ENCODE measurements at places on chromosomes 1 and 21.

DNA sequence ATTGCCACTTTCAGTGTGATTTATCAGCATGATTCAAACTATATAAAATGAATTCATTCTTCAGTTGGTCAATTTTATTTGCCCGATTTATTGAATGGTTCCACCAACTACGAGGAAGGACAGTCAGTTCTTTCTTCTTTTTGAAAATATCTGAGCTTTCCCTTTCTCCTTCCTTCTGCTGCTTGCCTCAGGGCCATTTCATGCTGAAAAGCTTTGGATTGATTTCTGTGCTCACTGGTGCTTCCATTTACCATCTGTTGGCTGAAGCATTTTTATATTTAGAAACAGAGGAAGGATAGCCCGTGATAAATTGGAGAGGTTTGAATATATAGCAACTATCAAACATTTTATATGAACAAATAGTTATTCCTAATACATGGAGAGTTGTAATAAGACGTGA lies 68.9 kb upstream of the ADAMTS5 start:
- no peak for DNase-seq

DNA sequence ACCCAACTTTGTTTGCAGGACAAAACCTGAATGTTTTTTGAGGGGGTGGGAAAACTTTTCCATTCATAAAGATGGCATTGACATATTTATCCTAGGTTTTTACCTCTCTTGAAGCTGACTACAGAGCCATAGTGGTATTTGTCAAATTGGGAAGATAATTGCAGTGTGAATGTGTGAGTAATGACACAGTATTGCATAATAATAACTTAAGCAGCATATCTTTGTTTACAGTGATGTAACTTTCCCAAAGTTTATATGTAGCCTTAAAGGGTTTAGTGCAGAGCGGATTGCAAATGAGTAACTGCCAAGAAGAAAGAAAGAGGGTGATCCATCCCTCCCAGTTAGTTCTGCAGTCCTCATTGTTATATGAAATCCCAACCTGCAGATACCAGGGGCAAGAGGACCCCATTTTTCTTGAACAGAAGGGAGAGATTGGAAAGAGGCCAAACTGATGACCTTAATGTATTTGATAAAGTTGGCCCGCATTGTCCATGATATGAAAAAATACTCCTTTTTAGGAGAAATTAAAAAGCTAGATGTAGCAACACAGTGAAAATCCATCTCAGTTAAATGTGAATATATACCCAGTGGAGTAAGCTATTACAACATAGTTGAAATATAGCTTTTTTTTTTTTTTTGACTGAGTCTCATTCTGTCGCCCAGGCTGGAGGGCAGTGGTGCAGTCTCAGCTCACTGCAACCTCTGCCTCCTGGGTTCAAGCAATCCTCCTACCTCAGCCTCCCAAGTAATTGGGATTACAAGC lies 23.7 kb upstream of the NFIA start:
- peak; percentile 63 for DNase-seq

DNA sequence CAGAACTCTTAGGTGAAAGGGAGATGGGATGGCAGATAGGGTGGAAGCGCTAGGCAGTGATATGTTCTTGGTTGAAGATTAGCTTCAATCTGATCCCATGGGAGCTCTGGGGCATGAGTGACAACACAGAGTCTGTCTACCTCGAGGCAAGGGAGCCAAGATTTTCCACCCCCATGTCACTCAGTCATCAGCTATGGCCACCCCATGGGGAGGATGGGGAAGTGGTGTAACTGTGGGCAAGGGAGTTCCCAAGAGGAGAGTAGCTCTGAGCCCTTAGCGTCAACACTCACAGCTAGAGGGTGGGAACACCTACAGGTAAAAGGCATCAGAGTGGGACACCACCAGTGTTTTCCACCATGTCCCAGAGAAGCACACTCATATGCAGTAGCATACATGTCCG lies 30.3 kb upstream of the C1QA start:
- no peak for DNase-seq

- DNase-seq: no peak
These were observed 149.3 kb downstream of the PCBP3 start for GRCh38 chr21:45792682-45793383.

DNA sequence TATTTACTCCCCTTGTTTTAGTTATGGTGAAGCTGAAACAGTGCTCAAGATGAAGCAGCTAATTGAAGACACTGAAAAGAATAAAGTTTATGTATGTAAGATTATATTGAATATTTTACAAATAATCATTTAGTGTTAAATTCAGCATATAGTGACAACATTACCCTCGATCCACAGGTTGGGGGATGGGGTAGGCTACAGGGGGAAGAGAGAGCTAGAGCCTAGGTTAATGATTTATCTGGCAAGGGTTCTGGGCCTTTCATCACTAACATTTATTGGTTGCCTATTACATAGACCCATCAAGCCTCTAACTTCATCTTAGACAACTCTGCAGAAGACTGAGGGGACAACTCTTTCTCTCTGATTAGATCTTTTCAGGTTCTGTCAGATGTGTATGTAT lies 21.3 kb downstream of the ZCCHC17 start:
- no peak for DNase-seq

DNA sequence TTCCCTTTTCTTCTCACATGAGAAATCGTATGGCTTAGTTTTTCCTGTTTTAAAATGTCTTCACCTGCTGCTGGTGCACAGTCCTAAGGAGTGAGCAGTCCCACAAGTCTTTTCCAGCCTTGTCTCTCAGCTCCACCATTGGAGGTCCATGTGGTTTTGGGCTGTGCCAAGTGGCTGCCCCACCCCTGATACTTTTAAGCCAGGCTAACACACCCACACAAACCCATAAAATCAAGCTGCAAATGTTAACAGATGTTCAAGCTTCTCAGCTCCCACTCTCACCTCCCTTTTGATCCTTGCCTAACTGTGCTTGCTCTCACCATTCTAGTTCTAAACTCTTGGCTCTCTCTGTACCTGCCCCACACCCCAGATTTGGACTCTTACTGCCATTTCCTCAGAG lies 74.5 kb upstream of the COL24A1 start:
- DNase-seq: no peak

DNA sequence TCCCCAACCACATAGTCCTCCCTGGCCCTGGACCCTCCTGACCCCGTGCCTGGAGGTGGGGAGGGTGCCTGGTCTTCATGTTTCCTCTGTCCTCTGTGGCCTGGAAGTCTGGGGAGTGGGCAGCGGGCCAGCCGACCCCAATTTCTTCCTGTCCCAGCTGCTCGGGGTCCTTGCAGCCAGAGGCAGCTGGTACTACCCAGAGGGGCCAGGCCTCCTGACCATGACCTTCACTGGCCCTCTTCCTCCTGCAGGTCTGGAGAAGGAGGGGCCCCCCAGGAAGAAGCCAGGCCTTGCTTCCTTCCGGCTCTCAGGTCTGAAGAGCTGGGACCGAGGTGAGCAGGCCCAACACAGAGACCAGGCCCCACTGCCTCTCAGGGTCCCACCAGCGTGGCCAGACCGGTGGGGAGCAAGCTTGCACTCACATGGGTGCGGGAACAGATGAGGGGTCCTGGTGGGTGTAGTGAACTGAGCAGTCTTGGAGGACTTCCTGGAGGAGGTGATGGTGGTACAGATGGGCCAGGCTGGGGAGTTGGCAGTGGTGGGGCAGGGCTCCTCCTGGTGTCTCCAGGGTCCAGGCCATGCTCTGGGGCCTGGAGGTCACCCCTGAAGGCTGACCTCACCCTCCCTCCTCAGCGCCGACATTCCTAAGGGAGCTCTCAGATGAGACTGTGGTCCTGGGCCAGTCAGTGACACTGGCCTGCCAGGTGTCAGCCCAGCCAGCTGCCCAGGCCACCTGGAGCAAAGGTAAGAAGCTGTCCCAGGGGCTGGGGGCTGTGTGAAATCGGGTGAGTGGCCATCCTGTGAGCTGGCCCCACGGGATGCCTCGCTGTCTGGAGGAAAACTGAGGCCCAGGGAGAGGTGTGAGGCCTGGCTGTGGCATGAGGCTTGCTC lies 32.7 kb downstream of the TRIM11 start:
- DNase-seq: no peak

DNA sequence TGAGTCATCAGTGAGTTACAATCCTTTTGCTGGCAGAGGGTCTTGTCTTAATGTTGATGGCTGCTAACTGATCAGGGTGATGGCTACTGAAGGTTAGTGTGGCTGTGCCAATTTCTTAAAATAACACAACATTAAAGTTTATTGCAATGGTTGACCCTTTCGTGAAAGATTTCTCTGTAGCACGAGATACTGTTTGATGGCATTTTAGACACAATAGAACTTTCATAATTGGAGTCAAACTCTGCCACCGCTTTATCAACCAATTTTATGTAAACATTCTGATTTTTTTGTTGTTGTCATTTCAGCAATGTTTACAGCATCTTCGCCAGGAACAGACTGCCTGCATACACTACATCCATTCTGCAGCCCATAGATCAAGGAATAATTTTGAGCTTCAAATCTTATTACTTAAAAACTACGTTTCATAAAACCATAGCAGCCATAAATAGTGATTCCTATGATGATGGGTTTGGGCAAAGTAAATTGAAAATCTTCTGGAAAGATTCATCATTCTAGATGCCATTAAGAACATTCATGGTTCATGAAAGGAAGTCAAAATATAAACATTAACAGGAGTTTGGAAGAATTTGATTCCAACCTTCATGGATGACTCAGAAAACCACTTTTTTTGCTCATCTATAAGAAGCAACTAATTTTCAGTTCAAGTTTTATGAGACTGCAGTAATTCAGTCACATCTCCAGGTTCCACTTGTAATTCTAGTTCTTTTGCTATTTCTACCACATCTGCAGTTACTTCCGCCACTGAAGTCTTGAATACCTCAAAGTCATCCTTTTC lies 85.9 kb downstream of the TYW3 start:
- peak; percentile 76 for DNase-seq

DNA sequence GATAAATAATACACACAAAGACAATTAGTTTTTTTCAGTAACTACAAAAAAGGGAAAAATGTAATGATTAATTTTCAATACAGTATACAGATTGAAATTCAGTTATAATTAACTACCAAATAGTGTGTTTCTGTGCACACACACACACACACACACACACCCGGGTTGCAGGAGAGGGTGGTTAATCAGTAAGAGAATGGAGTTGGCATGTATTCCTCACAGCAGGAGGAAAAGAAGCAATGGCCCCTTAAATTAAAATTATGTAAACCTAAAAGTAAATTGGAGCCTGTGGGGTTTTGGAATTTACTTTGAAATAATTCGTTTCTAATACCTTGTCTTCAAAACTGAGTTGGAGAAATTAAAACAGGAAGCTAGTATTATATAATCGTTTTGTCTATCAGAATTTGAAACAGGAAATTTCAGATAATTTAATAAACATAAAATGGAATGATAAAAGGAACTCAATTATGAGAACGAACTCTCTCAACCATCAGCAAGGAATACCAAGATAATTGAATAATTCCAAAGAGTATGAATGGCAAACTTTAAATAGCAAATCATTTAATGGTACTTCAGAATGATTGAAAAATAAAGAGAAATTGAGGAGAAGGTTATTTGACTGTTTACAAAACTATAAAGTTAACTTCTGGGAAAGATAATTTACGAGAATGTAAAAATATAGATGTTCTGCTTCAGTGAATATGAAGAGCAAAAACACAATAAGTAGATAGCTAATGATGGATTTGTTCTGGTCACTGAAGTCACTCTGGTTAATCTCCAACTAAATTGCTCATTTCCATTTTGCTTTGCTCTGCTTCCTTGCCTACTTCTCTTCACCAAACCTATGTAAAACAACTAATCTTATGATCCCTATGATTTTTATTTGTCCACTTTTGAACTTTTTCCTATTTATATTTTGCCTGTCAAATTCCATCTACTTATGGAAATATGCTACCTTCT lies 547.9 kb upstream of the ZP4 start:
- DNase-seq: no peak

- no peak for DNase-seq
These were observed 116.6 kb downstream of the SETD4 start for GRCh38 chr21:35943752-35944151.

DNA sequence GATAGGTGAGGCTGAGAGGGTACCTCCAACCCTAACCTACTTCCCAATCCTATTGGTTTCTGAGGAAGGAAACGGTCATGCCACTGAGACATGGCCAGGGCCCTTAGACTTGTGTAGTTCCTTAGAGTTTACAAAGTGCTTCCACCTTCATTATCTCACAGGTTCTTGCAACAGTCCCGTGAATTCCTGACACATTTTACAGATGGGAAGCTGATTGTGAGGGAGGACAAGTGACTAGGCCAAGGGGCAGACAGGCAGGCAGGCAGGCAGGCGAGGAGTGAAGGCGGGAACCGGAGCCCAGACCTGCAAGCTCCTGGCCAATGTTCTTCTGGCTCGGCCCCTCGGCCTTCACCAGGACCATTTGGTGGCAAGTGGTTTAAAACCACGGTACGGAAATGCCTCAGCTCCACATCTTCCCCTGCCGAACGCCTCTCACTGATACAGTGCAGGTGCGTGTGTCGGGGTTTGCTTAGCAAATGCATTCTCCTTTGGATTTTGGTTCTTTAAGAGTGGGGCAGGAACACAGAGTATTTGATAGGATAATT lies 45.1 kb downstream of the ZBTB18 start:
- DNase-seq: no peak

- DNase-seq: no peak
These were observed 39.9 kb upstream of the RGL1 start for GRCh38 chr1:183764981-183765380.

DNA sequence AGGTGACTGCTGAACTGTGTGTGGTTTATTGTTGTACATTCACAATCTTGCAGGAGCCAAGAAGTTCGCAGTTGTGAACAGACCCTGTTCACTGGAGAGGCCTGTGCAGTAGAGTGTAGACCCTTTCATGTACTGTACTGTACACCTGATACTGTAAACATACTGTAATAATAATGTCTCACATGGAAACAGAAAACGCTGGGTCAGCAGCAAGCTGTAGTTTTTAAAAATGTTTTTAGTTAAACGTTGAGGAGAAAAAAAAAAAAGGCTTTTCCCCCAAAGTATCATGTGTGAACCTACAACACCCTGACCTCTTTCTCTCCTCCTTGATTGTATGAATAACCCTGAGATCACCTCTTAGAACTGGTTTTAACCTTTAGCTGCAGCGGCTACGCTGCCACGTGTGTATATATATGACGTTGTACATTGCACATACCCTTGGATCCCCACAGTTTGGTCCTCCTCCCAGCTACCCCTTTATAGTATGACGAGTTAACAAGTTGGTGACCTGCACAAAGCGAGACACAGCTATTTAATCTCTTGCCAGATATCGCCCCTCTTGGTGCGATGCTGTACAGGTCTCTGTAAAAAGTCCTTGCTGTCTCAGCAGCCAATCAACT lies 6.4 kb upstream of the PIGV start:
- DNase-seq: no peak

DNA sequence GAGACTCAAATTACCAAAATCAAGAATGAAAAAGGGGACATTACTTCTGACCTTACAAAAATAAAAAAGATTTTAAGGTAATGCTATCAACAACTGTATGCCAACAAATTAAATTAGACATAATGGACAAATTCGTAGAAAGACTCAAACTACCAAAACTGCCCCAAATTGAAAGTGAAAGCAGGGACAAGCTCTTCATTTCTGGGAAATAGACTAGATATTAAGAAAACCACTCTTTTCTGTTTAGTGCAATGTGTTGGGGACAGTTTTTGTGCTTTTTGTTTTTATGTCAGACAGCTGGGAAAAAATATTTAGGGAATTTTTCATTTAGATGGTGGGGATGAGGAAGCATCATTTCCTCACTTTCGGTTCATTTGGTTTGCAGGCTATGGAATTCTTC lies 4.9 kb upstream of the GBP1 start:
- no peak for DNase-seq

- DNase-seq: no peak
These were observed 78.2 kb downstream of the PGBD5 start for GRCh38 chr1:230347896-230348295.

All from lung (tissue), 17 donors.